ENCODE measurements at places on chromosomes 4 and X.
A peak's percentile ranks its signal among the peaks of the same experiment; 100 is the strongest.

GRCh38 chr4:165874791-165875371, 1.8 kb downstream of the TLL1 start:
- peak; percentile 80 for DNase-seq

DNA sequence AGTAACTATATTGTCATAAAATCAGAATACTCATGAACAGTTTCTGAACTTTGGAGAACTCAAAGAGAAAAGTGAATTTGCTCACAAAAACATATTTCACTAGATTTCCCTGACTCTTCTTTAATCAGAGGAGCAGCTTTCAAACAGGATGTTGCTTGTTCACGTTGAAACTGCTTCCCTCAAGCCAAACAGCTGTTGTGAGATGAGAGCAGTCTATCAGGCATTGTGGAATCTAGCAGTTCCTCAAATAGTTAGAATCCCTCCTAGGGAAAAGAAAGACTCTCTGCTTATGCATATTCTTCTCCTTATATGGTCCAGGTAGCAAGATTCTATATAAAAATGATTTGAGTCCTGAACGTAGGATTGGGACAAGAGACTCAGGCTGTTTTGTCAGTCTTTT, 1012.1 kb downstream of the FAM133A start:
- DNase-seq = no peak

DNA sequence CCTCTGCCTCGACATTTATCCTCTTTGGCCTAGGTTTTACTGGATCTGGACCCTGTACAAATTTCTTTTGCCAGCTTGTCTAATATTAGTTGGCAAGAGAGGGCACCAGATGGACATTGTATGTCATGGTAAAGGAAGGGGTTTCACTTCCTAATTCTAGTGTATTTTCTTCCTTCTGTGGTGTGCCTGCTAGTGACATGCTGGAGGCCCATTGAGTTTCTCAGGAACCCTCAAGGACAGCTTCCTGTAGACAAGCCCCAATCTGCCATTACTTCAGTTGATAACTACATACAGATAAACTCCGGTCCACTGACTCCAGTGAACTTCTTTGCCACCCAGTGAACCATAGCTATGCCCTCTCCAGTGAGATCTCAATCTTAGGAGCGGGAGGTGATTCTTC, 116.9 kb downstream of the STPG2 start:
- DNase-seq = no peak

DNA sequence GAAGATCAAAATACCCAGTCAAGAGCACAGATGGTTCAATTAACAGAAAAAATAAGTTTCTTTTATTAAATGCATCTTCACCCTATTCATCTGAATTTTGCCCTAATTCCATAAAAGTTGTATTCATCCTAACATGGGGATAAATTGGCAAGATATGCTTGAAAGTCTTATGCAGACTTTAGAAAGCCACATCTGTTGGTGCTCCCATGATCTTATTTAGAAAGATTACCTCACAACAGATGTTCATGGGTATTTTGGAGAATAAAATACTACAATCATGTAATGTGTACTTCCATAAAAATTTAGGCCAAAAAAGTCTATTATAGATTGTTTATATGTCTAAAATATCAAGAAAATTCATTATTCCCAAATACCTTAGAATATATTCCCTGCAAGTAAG, 510.3 kb downstream of the TECRL start:
- DNase-seq = no peak

DNA sequence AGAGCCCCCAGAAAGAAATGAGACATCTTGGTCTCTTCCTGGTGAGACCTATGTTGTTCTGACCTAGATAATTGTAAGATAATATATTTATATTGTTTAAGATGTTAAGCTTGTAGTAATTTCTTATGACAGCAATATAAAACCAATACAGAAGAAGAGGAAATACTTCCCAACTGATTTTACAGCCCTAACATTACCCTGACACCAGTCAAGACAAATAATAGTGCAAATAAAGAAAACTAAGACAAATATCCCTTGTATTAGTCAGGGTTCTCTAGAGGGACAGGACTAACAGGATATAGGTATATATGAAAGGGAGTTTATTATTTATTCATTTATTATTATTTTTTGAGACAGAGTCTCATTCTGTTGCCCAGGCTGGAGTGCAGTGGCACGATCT, 18.7 kb downstream of the TCEAL8 start:
- no peak for DNase-seq

DNA sequence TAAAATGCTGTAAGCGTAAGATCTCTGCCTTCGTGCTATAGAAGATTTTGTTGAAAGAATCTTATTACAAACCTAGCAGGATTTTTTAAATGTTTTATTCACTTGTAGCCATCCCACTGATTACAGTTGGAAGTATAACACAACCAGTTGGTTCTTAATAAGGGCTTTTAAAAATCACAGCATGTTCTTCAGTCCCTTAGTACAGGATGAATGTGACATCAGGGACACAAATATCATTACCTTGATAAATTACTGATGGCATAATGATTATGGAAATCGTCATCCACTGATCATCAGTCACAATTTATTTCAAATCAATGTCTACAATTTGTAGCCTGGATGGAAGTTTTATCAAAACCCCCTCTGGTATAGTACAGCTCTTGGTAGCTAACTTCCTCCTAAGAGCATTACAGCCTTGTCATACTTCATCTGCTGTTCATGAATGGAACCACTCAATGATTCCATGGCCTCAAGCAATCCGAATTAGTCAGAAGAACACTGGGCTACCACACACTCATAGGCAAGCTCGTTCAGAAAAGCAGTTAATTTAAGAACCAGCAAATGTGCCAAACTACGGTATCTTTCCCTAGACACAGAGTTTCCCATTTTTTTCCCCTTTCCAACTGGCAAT, 389.2 kb upstream of the TENM3 start:
- no peak for DNase-seq

DNA sequence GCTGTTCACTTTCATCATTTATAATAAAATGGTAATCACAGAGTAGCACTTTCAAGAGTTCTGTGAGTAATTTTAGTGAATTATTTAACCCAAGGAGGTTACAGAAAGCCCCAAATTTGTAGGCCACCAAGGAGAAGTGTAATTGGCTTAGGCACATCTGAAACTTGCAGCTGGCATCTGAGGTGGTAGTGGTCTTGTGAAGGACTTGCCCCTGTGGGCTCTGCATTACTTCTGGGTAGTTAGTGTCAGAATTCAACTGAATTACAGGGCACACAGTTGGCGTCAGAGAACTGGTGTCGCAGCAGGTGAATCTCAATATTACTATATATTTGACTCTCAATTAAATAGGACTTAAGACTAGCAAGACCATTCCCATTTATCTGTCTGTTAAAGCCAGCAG, 36.9 kb downstream of the GPR174 start:
- DNase-seq = no peak

- no peak for DNase-seq
Measured at GRCh38 chr4:75429208-75429607, 85.0 kb downstream of the RCHY1 start.

DNA sequence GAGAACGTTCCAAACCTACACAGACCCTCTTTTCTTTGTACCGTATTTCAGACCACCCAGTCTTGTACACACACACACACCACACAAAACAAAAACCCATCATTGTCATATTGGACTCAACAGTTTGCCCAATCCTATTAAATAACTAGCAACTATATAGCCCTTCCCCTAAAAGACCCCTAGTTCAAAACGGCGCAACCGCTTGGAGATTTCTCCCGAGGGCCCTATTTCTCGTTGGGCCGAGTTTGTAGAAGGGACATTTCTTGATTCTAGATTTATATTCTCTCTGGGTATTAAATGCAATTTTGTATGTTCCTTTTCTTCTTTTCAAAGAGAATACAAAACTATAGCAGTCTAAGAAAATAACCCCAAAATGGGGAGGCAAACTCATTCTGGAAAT, 547 bp upstream of the PDGFRA start:
- DNase-seq = no peak

DNA sequence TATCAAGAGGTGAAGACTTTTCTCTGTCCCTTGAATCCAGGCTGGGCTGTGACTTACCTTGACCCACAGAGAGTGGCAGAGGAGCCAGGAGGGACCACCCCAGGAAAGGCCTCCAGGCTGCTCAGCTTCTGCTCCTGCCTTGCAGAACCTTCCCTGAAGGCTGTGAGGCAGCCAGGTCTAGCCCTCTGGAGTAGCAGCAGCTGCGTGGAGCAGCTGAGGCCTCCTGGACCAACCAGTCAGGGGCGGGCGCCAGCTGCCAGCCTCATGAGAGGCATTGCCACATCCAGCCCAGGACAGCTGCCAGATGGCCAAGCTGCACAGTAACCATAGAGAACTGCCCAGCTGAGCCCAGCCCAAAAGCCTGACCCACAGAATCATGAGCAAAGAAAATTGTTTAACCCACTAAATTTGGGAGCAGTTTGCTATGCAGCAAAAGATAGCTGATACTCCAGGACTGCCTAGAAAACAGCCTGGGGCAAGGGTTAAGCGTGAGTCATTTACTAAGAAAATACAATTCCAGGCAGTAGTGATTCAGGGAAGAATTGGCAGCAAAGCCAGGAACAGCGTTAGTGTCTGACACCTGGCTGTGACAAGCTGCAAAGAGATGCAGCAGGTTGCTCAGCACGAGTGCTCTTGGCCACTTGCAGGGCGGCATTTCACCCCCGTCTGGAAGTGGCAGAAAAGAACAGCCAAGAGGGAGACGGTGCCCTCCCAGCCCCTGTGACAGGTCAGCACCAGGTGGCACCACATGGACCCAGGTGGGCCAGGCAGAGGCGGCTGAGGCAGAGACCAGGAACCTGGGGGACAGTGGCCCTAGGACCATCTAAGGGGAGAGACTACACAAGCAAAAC, 14.7 kb upstream of the PDE6B start:
- peak; percentile 25 for DNase-seq

GRCh38 chrX:113157496-113157895, 316.9 kb upstream of the AMOT start:
- DNase-seq = no peak

DNA sequence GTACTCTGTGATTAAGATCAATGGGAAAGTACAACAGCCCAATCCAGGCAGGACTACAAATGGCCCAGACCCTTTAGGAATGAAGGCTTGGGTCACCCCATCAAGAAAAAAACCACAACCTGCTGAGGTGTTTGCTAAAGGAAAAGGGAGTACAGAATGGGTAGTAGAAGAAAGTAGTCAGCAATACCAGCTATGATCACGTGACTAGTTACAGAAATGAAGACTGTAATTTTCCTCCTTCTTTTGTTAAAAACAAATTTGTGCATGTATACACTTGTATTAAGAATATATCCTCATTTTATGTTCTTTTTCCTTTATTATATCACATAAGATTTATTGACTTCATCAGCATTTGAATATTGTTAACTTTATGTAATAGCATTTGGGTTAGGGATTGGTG, 160.1 kb upstream of the TBX22 start:
- DNase-seq = no peak

DNA sequence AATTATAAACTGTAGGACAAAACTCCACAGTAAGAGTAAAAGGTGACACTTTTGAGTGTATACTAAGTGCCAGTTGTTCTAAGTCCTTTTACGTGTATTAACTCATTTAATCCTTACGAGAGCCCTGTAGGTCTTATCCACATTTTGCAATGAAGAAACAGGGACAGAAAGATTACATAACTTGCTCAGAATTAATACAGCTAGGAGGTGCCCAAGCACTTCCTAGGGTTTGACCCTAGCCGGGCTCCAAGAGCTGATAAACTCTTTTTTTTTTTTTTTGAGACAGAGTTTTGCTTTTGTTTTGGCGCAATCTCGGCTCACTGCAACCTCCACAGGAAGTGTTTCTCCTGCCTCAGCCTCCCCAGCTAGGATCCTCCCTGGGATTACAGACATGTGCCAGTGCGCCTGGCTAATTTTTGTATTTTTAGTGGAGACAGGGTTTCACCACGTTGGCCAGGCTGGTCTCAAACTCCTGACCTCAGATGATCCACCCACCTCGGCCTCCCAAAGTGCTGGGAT, 110.4 kb downstream of the UBE2K start:
- DNase-seq = no peak

GRCh38 chr4:137794764-137795254, 262.5 kb upstream of the PCDH18 start:
- DNase-seq = no peak

GRCh38 chr4:107452717-107453630, 267.1 kb downstream of the PAPSS1 start:
- DNase-seq = no peak

- DNase-seq = no peak
Measured at GRCh38 chr4:14165222-14165920, 537.8 kb upstream of the BOD1L1 start.

DNA sequence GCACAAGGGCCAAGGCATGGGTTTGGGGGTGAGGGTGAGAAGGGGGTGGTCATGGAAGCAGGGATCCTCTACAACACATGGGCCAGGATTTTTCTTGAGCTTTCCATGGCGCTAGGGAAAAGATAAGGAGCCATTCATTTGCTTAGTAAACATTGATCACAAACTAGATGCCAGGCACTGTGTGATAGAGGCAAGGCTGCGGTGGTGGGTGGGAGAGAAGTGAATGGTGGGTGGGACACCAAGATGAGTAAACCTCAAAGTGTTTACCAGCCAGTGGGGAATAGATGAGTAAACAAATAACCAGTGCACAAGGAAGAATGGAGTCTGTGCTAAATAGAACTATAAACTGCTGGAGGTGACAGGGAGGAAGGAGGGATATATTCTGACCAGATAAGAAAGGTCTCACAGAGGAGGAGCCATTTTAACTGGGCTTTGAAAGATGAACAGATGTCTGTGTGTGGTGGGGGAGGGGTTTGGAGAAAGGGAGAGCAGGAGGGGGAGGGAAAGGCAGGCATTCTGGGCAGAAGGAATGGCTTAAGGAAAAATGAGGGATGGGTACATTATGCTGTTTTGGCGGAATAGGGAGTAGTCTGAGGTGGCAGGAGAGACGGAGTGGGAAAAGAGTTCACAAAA, 48.0 kb upstream of the LAS1L start:
- DNase-seq = no peak

- DNase-seq = no peak
Measured at GRCh38 chrX:41695426-41695825, 6.7 kb downstream of the GPR34 start.

GRCh38 chrX:92232182-92232581, 453.0 kb downstream of the PCDH11X start:
- no peak for DNase-seq

DNA sequence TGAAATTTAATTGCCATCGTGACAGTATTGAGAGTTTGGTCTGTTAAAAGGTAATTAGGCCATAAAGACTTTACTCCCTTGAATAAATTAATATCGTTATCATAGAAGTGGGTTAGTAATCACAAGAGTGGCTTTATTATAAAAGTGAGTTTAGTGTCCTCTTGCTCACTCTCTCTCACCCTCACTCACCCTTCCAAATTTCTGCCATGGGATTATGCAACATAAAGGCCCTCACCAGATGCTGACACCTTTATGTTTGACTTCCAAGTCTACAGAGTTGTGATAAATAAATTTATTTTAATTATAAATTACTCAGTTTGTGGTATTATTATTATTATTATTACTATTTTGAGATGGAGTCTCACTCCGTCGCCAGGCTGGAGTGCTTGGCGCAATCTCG, 1070.8 kb downstream of the PCDH18 start:
- DNase-seq = no peak

- DNase-seq = peak; percentile 85
Measured at GRCh38 chrX:40013266-40014195, 84.2 kb downstream of the BCOR start.

- no peak for DNase-seq
Measured at GRCh38 chr4:121651597-121651996, 45.2 kb downstream of the ANXA5 start.
